Stimulated activated CD4-positive, alpha-beta T cell treated with anti-CD3 and anti-CD28 coated beads, TNF-alpha, amount 100 ng/mL, for 24 hours (primary cell): ENCODE measurements at places on chromosomes 11 and 22.

DNA sequence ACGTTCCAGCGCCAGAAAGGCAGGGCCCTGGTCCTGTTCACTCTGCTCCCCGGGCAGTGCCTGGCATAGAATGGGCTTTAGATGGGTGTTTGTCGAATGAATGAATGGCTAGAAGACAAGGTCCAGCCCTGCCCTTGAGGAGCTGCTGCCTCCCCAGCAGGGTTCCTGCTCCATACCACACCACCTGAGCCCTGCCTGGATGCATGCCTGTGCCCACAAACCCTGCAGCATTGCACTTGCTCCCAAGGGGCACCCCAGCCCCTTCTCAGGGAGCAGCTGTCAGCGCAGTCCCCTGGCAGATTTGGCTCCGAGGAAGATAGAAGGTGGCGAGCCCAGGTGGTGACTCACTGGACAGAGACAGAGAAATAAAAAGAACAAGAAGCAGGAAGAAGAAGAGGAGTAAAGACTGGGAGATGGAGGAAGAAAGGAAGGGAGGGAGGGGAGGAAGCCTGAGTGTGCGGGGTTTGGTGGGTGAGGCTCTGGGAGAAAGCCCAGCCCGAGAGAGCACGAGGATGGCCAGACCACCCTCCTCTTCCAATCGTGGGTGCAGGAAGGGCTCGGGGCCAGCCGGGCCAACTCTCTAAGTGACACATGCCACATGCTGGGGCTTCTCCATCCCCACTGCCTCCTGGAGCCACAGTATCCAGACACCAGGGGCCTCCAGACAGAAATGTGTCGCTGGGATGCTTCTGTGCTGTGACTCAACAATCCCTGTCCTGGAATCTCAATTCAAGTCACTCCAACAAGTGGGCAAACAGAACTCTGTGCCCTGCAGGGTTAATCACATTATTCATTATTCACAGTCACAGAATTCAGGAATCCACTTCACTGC lies 1474.3 kb downstream of the BRD1 start:
- DNase-seq: no peak

GRCh38 chr11:765025-765801 lies 12.1 kb downstream of the GATD1 start:
- DNase-seq: no peak

- DNase-seq: no peak
Measured at GRCh38 chr11:113373981-113374560, 13.5 kb upstream of the ANKK1 start.

DNA sequence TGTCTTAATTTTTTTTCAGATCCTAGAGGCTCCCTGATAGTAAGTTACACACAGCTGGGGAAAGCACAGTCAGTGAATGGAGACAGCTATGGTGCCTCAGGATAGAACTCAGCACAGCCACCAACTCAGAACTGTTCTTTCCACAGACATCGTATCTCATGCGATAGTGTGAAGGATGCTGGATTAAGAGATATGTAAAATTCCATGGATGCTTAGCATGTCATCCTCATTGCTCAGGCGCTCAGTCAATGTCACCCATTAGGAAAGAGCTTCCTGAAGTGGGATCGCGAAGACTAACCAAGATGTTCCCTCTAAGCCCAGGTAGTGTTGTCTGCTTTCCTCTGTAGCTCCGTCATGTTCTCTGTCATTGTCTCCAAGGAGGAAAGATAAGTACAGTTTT lies 1000.4 kb downstream of the OPCML start:
- no peak for DNase-seq

DNA sequence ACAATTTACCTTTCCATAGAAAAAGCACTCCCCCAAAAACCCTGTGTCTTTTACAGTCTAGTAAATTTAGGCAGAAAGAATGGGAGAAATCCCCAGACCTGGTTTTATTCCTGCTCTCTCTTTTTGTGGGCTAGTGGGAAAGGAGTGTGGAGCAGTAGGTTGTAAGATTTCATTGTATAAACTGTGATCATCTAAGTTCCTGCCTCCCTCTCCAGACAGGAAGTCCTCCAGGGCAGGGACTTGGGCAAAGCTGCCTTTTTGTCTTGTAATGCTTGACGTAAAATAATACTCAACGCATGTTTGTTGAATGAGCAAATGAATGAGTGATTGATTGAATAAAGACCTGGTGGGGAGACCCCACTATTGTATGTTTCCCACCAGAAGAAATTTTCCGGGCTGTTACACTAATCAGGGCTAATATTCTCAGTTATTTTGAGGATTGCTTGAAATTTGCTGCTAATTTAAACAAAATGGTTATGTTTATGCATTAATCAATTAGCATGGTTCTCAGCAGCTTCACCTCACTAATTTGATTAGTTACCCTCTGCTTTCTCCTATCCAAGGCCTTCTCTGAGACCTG lies 36.3 kb downstream of the CSNK2A3 start:
- no peak for DNase-seq
